ENCODE measurements at places on chromosomes 7 and 10. TPM values are rescaled to one million over a fixed set of nuclear protein-coding genes. Genes with fewer than 3 reads are reported as not detected.

HHEX gene
- 0.37 TPM for total RNA-seq

PKD2L1 gene
- not detected for total RNA-seq

BTBD16 gene
- not detected for total RNA-seq

GRCh38 chr10:15627617-15628196, 92.0 kb downstream of the ITGA8 start:
- no peak for DNase-seq

OR6V1 gene
- not detected for total RNA-seq

DNA sequence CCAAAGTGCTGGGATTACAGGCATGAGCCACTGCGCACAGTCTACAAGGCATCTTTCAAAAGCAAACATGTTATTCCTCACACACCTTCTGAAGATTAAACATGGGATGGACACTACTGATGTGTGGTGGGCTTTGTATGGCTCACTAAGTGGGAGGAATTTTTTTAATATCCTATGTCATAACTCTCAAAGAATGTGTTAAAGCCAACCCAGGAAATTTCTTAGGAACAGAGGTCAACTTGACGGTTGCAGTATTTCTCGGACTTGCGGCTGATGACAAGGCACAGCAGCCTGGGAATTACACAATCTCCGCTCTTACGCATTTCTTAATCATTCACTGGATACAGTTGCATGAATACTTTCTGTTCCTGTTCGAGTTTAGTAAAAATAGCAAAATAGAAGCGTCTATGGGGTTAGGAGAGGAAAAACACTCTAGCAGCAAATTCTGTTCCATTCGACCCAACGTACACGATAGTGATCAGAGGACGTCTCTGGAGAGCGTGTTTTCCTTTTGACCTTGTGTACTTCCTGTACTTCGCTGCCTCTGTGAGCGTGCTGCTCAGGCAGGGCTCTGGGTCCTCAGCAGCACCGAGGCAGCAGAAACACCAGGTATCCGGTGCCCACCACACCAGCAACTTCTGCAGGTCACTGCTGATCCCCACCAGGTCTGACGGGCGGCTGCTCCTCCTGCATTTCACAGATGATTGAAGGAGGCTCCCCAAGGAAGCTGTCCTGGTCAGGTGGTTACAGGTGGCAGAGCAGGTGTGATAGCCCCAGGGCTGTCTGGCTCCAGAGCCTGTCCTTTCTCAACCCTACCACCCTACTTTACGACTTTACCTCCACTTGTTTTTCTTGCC, 26.4 kb upstream of the SRGN start:
- peak; percentile 55 for DNase-seq

- DNase-seq, result no peak
These were observed 100.9 kb upstream of the FAM171A1 start for GRCh38 chr10:15472008-15472407.

PANK1 gene
- total RNA-seq, result 3.2 TPM

CARD11 gene
- 140 TPM for total RNA-seq

H2BK1 gene
- 1.6 TPM for total RNA-seq

GRCh38 chr10:6990891-6991290, 410.8 kb upstream of the PRKCQ start:
- no peak for DNase-seq

DNA sequence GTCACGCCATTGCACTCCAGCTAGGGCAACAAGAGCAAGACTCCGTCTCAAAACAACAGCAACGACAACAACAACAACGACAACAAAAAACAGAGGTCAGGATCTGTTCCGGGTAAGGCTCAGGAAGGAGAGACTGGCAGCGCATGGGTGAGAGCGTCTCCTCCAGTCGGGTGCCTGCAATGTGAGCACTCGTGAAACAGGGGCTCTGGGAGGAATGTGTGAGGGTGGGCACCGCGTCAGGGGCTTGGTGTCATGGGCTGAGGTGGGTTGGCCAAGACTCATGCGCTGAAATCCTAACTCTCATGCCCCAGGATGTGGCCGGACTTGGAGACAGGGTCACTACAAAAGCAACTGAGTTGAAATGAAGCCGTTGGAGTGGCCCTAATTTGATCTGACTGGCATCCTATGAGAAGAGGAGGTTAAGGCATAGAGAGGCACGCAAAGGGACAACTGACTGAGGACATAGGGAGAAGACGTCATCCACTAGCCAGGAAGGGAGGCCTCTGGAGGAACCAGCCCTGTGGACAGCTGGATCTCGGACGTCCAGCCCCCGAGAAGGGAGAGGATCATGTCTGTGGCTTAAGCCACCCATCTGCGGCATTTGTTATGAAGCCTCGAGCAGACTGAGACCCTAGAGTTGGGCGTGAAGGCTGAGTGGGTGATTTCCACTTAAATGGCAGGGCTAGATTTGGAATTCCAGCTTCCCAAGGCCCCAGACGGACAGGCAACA, 241.5 kb upstream of the PITRM1 start:
- DNase-seq, result no peak

DNA sequence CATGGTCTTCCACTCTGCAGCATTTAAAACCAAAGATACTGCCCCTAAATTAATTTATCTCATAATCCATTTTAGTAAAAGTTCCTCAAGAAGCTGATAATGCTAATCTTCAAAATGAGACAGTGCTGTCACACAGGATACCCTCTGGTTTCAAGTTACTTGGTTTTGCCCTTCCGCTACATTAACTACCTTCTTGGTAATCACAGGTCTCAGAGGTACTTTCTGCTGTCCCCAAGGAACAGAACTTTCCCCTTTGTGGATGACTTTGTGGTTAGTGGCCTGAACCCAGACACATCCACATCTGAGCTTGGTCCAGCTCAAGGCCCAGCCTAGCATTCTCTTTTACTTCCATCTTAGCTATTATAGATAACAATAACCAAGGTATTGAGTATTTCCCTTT, 88.8 kb upstream of the TMEM26 start:
- no peak for DNase-seq

- no peak for DNase-seq
These were observed 222.8 kb downstream of the EXOC4 start for GRCh38 chr7:133475655-133476054.

DNA sequence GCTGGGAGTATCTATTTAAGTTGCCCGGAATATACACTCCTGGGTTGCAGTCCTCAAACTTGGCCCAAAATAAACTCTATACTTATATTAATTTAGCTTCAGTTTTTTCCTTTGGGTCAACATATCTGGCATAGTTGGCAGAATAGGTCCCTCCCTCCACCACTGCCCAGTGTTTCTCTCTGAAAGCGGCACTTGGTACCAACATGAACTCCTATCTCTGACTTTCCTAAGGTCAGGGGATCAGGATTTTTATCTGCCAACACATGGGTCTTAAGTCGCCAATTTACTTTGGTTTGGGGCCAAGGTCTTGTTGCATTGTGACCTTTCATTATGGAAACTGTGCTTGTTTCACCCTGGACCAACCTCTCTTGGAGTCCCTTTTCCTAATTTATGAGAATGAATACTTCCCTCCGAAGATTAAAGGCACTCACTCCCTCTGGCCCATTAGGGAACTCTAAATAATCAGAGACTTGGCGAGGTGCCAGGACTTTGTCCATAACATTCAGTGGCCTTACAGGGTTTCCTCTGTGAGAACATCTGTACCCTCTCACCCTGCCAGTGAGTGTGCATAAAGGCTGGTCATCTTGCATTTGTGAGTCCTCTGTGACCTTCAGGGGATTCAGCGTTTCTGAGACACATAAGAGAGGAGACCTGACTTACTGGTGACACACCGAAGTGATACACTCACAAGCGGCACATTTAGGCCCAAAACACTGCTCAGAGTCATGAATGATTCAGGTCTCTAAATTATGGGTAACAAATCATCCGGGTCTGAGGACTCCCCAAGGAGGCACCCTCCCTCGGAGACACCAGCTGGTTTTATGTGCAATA, 19.7 kb upstream of the FKBP9 start:
- no peak for DNase-seq

DNA sequence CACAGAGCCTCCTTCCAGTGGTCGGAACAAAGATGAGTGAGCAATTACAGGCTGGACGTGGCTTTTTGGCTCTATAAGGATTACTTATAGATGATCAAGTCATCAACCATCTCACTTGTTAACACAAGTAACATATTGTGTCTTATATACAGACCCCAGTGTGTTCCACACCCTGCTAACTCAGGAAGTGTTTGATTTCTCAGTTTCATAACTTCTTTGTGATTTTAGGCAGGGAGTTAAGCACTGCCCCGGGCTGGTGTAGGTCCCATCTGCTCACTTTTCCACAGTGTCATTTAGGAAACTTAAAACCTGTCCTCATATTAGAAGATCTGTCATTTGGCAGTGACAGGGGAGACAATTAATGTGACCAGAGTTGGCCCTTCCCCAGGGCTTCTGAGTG, 6.2 kb downstream of the FOXI2 start:
- DNase-seq, result no peak

GRCh38 chr10:133007360-133007858, 65.0 kb upstream of the CFAP46 start:
- DNase-seq, result no peak

SLIT1 gene
- total RNA-seq, result 0.44 TPM

DNA sequence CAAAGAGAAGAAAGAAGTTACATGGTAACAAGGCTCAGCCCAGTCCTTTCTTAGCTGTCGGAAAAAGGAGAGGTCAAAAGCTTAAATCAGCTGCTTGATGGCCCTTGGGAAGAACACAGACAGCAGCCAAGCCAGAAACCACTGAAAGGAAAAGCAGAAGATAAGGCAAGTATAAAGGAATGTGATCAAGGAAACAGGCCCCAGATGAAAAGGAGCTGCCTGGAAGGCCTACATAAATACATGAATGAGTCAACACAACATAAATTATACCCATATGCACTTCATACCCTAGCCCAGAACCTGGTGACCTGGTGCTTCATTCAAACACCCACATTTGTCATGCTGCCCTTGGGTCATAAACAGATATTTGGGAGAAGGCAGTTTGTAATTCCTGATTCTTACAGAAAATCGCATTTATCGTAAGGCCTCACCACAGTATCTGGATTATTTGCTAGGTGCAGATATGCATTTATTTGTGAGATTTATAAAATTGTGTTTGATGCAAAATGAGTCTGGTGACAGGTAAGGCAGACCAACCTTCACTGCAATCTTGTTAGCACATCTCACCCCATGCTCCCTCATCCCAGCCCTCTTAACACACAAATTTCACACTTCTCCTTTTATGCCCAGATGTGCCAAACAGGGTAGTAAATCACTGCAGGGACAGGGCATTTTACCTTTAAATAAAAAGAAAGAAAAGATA, 94.9 kb upstream of the KCNIP2 start:
- DNase-seq, result no peak

GRCh38 chr10:66999762-67000545, 74.1 kb downstream of the LRRTM3 start:
- DNase-seq, result no peak

All from activated naive CD8-positive, alpha-beta T cell treated with anti-CD3 and anti-CD28 coated beads, Interleukin-2, amount 10 ng/mL, durations not matched to agents 7 days and 5 days (primary cell).